ENCODE measurements at places on chromosomes 11 and 22.
A peak's percentile ranks its signal among the peaks of the same experiment; 100 is the strongest.

DNA sequence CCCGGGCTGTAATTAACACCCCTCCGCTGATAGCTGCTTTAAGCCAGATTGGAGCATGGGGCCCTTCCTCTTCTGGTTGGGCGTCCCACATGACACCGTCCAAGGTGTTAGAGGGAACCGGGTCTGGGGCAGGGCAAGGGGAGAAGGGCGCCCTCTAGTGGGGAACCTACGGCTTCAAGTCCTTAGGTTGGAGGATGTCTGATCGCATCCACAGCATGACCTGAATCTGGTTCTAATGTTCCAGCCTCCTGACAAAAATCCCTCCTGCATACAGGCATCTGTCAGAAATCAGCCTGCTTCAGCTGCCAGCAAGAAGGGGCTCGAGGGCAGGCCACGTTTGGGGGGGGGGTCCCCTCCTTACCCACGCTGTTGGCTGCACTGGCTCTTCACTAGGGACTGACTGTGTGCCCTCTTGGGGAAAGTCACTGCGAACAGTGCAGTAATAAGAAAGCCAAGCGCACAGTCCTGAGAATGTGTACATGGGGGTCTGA is 94.2 kb upstream of the TBCEL start:
- peak; percentile 53 for DNase-seq

- DNase-seq: no peak
Measured at GRCh38 chr22:22842085-22842484, 45.5 kb upstream of the IGLL5 start.

DNA sequence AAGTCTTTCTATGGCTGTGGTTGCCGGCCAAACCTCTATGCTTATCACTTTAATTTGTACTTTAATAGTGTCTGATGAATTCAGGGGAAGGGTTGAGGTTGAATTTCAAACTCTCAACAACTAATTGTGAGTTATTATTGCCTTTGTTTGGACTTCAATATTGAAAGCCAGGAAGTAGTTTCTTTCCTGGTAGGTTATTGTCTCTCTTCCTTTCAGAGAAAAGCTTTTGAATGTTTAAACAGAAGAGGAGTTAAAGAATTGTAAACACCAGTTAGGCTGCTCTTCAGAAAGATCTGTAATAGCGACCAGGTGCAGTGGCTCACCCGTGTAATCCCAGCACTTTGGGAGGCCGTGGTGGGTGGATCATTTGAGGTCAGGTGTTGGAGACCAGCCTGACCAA is 22.2 kb downstream of the NNMT start:
- no peak for DNase-seq

- no peak for DNase-seq
Measured at GRCh38 chr11:66815646-66816045, 27.6 kb upstream of the RCE1 start.

- DNase-seq: no peak
Measured at GRCh38 chr11:11426226-11426952, 73.3 kb upstream of the CSNK2A3 start.

DNA sequence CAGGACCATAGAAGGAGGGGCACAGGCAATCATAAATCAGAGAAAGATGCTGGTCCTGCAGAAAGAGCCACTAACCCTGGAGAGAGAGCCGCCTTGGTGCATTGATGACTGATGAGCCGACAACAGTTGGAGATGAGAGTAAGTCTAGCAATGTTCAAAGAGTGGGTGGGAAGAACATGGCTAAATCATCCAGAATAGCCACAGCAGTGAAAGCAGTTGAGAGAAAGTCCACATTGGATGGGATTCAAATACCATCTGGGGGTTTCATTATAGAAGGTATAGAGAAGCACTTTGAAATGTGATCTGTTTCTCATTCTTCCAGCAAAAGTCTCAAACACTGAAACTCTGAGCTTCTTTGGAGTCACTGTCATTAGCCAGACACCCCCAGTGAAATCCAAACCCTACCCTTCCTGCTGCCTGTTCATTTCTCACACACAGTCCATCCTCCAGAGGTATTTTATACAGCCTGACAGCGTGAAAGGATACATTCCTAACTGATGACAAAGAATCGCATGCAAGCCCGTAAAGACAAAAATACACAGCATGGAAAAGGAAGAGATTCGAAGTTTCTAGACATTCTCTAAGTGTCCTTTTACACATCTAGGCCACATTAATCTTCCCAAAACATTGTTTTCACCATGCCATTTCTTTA is 303.1 kb upstream of the MPPED2 start:
- DNase-seq: no peak

- no peak for DNase-seq
Measured at GRCh38 chr11:122093731-122094275, 22.2 kb downstream of the BLID start.

DNA sequence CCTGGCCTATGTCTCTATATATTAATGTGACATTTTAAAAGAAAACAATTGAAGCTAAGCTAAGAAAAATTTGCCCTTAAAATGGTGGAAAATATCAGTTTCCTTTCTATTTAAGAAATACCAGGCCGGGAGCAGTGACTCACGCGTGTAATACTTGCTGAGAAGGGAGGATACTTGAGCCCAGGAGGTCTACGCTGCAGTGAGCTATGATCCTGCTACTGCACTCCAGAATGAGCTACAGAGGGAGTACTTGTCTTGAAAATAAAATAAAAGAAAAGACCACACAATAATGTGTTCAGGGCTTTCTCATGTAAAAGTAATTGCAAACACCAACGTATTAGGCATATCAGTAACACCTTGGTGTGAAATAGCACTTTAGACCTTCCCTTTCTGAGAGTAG is 1.4 kb upstream of the PRSS23 start:
- DNase-seq: peak; percentile 25

- no peak for DNase-seq
Measured at GRCh38 chr11:109304159-109304558, 117.8 kb upstream of the C11orf87 start.
